ENCODE measurements at places on chromosomes 16 and 17. TPM values are rescaled to one million over a fixed set of nuclear protein-coding genes. Genes with fewer than 3 reads are reported as not detected.

- peaks cover 1% of the 10 kb centered on the region for H3K27me3 ChIP-seq
- H3K36me3 ChIP-seq = peaks cover 34% of the 10 kb centered on the region
- H3K27ac ChIP-seq = no peak overlapping the region
- H3K4me3 ChIP-seq = no peak overlapping the region
- no peak for DNase-seq
Measured at GRCh38 chr17:16348586-16348985, 4.7 kb downstream of the CENPV start.

The IRX3 gene
- total RNA-seq = 0.74 TPM

The GPRC5B gene
- total RNA-seq = not detected

DNA sequence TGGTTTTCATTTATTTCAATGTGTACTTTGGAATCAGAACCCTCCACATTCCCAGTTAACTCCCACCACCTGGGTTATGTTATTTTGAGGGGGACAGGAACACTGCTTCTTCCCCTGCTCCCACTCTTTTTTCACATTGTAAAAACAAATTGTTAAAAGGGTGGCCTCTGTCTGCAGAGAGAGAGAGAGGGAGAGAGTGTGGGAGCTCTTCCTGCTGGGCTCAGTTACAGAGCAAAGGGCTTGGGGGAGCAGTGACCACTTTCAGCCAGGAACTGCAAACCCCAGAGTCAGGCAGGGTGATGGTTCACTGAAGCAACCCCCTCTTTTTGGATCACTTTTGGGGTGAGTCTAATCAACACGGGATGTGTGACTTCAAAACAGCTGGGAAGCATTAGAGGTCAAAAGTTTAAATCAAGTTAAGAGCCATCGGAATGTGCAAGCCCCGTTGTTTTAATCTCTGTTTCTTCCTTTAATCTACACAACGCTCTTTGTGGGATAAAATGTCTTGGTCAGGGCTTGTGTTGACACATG, 577.0 kb upstream of the CDH11 start:
- no peak for DNase-seq
- H3K36me3 ChIP-seq = no peaks in the 10 kb centered on the region
- no peak overlapping the region for H3K4me3 ChIP-seq
- no peak overlapping the region for H3K27ac ChIP-seq
- H3K27me3 ChIP-seq = no peaks in the 10 kb centered on the region

DNA sequence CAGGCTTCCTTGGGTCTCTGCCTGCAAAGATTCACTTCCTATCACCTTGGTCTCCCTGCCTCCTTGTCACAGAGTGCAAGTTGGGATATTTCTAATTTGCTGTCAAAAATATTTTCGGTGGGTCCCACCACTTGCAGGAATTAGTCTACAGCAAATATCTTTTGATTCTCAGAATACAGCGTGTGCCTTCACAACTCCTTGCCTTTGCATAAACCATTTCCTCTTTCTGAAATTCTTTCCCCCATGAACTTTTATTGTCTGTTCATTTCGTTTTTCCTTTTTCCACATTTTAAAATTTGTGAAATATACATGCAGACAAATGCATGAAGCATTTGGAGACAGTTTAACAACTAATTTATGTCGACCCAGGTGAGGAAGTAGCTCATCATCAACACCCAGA, 60.0 kb downstream of the HS3ST3B1 start:
- H3K27me3 ChIP-seq = no peaks in the 10 kb centered on the region
- no peak overlapping the region for H3K27ac ChIP-seq
- peaks cover 5% of the 10 kb centered on the region for H3K4me1 ChIP-seq
- no peak overlapping the region for H3K4me3 ChIP-seq

DNA sequence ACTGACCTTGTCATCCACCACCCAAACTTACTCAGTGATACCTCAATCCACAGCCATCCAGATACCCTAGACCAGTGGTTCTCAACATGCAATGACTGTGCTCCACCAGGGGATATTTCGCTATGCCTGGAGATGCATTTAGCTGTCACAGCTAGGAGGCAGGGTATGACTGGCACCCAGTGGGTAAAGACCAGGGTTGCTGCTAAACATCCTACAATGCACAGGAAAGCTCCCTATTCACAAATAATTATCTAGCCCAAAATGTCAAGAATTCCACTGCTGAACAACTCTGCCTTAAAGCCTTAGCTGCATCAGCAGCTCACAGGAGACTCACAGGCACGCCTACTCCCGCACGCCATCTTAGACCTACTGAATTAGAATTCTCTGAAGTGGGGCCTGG, 212.6 kb downstream of the GRIN2A start:
- no peak overlapping the region for H3K4me3 ChIP-seq
- no peaks in the 10 kb centered on the region for H3K4me1 ChIP-seq
- H3K27ac ChIP-seq = no peak overlapping the region
- no peak for DNase-seq
- H3K36me3 ChIP-seq = no peaks in the 10 kb centered on the region

GRCh38 chr17:81916234-81917001, 1.6 kb downstream of the SIRT7 start:
- peaks cover 65% of the 10 kb centered on the region for H3K36me3 ChIP-seq
- no peak overlapping the region for H3K27ac ChIP-seq
- DNase-seq = no peak

The HOXB8 gene
- total RNA-seq = not detected

- no peak overlapping the region for H3K27ac ChIP-seq
- H3K36me3 ChIP-seq = peaks cover 21% of the 10 kb centered on the region
- peak overlapping the region; percentile 5 for H3K4me3 ChIP-seq
- DNase-seq = no peak
- H3K4me1 ChIP-seq = peaks cover 12% of the 10 kb centered on the region
Measured at GRCh38 chr16:30947859-30948666, 805 bp upstream of the ORAI3 start.

- DNase-seq = no peak
- H3K4me3 ChIP-seq = no peak overlapping the region
- peaks cover 41% of the 10 kb centered on the region for H3K4me1 ChIP-seq
- no peak overlapping the region for H3K27ac ChIP-seq
- peaks cover 29% of the 10 kb centered on the region for H3K36me3 ChIP-seq
- no peaks in the 10 kb centered on the region for H3K27me3 ChIP-seq
Measured at GRCh38 chr17:76148015-76148326, 6.9 kb upstream of the FOXJ1 start.

DNA sequence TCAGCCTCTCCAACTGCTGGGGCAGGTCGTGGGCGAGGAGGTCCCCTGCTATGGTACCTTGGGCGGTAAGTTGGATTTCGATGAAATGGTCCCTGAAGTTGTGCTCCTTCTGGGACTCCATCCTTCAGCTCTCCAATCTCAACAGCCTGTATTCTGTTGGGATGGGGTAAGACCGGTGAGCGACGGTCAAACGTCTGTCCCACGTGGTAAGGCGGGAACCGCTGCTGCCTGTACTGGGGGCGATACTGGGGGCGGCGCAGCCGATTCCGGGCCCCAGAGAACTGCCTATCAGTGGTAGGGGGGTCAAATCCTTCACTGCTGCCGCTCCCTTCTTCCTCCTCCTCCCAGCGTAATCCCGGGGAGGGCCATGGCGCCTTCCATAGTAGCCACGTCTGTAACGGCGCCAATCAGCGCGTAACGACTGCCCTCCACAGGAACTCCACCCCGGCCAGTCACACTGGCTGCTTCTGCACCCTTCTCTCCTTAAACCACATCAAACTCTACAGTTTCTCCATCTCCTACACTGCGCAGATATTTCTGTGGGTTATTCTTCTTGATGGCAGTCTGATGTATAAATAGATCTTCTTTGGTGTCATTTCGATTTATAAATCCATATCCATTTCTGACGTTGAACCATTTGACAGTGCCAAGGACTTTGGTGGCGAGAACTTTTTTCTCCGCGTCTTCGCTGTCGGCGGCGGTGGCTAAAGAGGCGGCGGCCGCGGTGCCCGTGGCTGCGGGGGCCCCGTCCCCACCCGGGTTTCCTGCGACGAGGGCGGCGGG, 41.1 kb downstream of the AHSP start:
- H3K27me3 ChIP-seq = peaks cover 33% of the 10 kb centered on the region
- peaks cover 3% of the 10 kb centered on the region for H3K36me3 ChIP-seq
- H3K4me3 ChIP-seq = no peak overlapping the region
- H3K27ac ChIP-seq = no peak overlapping the region
- H3K4me1 ChIP-seq = peaks cover 1% of the 10 kb centered on the region
- no peak for DNase-seq

DNA sequence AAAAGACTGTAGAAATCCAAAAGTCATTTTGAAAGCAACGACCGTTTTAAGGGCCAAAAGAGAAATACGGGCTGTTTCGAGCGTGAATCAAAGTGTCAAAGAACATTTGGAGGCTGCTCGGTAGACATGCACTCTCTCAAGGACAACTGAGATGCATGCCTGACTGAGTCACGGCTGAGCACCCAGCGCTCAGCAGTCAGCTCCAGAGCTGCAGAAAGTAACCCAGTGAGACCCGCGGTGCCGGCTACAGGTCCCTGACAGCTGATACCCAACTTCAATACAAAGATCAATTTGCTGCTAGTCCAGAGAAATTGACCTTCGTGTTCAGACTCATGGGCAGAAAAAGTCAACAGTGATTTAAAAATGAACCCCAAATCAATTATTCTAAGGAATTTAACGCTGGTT, 214.9 kb downstream of the STX8 start:
- no peak overlapping the region for H3K27ac ChIP-seq
- no peaks in the 10 kb centered on the region for H3K36me3 ChIP-seq
- H3K4me3 ChIP-seq = no peak overlapping the region
- H3K4me1 ChIP-seq = peaks cover 9% of the 10 kb centered on the region

DNA sequence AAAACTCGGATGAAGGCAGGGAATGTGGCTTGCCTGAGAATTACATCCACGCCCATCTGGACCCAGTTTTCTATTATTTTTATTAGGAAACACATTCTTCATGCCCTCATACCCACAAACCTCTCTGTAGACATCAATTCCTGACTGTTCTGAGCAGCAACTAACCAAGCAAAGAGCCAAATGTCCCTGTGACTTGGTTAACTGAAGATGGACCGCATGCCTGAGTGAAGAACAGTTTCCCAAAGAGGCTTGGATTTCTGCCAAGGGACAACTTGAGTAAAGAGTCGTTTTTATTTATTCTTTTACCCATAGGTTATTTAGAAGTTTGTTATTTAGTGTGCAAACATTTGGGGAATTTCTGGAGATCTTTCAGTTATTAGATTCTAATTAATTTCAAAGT, 259.8 kb downstream of the GRIN2A start:
- no peaks in the 10 kb centered on the region for H3K4me1 ChIP-seq
- H3K27ac ChIP-seq = no peak overlapping the region
- H3K27me3 ChIP-seq = no peaks in the 10 kb centered on the region
- no peak overlapping the region for H3K4me3 ChIP-seq
- no peak for DNase-seq
- H3K36me3 ChIP-seq = no peaks in the 10 kb centered on the region

The TAT gene
- total RNA-seq = not detected

The TMEM100 gene
- total RNA-seq = not detected

The WNK4 gene
- total RNA-seq = 0.16 TPM

The SCRN2 gene
- 23.5 TPM for total RNA-seq

DNA sequence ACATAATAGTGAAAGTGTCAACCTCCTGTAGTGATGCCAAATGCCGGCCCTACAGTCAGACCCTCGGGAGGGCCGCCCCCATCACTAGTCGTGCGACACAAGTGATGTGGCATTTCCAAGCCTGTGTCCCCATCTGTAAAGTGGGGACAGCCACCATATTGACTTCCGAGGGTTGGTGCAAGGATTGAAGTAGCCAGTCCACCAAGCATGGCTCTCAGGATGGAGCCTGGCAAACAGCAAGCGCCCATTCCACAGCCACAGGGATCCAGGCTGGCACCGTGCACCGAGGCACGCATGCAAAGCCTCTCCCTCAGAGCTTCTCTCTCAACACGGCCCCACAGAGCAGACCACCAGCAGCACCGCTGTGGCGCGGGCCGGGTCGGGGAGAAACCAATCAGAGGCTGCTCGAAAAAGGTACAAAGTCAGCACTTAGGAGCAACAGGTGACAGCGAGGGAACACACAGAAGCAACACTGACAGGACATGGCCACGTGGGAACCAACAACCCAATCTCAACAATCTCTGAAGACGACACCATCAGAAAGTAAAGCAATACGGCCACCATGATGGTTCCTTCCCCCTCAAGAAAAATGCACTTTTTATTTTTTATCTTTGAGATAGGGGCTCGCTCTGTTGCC, 20.6 kb downstream of the ZCCHC14 start:
- no peak for DNase-seq
- H3K36me3 ChIP-seq = no peaks in the 10 kb centered on the region
- no peak overlapping the region for H3K27ac ChIP-seq
- H3K4me1 ChIP-seq = peaks cover 1% of the 10 kb centered on the region
- no peak overlapping the region for H3K4me3 ChIP-seq

The WFDC1 gene
- total RNA-seq = not detected

The RNF222 gene
- not detected for total RNA-seq

GRCh38 chr17:77735566-77736198, 222.8 kb upstream of the TNRC6C start:
- DNase-seq = no peak
- no peak overlapping the region for H3K27ac ChIP-seq
- H3K27me3 ChIP-seq = peaks cover 27% of the 10 kb centered on the region
- no peaks in the 10 kb centered on the region for H3K4me1 ChIP-seq
- no peak overlapping the region for H3K4me3 ChIP-seq
- H3K36me3 ChIP-seq = no peaks in the 10 kb centered on the region

DNA sequence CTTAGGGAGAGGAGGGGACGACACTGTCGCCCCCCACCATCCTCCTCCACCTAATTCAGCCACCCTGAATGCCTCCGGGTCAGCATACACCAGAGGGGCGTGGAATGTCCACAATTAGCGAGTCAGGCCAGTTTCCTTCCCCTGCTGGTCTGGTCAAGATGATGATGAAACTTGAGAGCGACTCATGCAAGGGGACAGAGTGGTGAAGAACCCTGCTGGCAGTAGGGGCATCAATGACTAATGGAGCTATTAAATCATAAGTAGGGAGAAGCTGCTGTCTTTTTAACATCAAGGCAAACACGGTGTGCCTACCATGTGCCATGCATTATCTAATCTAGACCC, 7.2 kb downstream of the SPACA3 start:
- H3K27ac ChIP-seq = no peak overlapping the region
- peaks cover 28% of the 10 kb centered on the region for H3K27me3 ChIP-seq
- H3K4me3 ChIP-seq = no peak overlapping the region
- no peak for DNase-seq

DNA sequence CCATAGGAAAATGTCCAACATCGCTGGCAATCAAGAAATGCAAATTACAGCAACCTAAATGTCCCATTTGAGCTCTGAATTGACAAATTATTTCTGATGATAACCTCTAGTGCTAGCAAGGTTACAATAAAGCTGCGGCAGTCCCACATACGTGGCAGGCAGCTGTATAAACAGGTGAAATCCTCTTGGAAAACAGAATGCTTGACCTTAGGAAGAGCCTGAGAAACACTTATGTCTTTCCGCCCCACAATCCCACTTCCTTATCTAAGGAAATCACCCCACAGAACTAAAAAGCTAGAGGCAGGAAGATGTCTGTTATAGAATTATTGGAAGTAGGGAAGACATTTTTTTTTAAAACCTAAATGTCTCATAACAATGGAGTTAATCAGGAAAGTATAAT, 154.3 kb downstream of the KATNIP start:
- no peak overlapping the region for H3K4me3 ChIP-seq
- H3K27me3 ChIP-seq = no peaks in the 10 kb centered on the region
- DNase-seq = no peak
- no peak overlapping the region for H3K27ac ChIP-seq
- no peaks in the 10 kb centered on the region for H3K36me3 ChIP-seq

- H3K4me3 ChIP-seq = no peak overlapping the region
- H3K4me1 ChIP-seq = no peaks in the 10 kb centered on the region
- H3K27me3 ChIP-seq = no peaks in the 10 kb centered on the region
- no peak overlapping the region for H3K27ac ChIP-seq
- H3K36me3 ChIP-seq = no peaks in the 10 kb centered on the region
- no peak for DNase-seq
Measured at GRCh38 chr16:86381491-86381890, 128.8 kb upstream of the FOXF1 start.

The AIPL1 gene
- not detected for total RNA-seq

The CCL16 gene
- total RNA-seq = not detected

The EPOP gene
- 34.9 TPM for total RNA-seq
